Activated naive CD4-positive, alpha-beta T cell treated with Interleukin-2 at 50 U/mL for 16 hours (primary cell): ENCODE measurements at places on chromosomes 12 and 14.

GRCh38 chr12:41274643-41275042, 86.5 kb downstream of the PDZRN4 start:
- DNase-seq: no peak

- DNase-seq: no peak
Observed at GRCh38 chr14:61561104-61561503, 134.2 kb upstream of the HIF1A start.

DNA sequence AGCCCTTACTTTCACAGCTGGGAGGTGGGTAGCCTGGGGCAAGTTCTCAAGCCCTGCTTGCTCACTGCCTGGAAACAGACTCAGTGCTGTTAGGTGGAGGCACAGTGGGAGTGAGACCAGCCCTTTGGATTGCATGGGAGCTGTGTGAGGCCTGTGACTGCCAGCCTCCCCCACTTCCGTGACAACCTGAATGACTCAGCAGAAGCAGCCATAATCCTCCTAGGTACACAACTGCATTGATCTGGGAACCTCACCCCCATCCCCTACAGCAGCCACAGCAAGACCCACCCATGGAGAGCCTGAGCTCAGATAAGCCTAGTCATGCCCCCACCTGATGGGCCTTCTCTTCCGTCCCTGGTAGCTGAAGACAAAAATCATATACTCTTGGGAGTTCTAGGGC, 26.4 kb downstream of the ALG10 start:
- no peak for DNase-seq

GRCh38 chr14:90570461-90570860, 173.6 kb downstream of the CALM1 start:
- no peak for DNase-seq

DNA sequence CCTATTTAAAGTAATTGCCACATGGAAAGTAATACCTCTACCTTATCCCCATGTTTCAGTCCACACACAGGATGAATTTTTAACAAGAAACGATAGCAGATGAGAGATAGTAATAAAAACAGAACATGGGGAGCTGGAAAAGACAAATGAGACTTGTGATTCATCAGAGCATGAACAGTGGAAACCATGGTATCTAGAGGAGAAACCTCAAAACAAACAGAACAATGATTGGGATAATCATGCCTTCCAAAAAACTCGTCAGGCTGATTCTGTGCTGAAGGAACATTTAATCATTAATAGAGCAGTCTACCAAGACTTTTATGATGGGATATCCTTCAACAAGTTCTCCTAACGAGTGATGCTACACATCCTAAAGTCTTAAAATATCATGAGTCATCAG, 1390.7 kb downstream of the FSCB start:
- DNase-seq: no peak

DNA sequence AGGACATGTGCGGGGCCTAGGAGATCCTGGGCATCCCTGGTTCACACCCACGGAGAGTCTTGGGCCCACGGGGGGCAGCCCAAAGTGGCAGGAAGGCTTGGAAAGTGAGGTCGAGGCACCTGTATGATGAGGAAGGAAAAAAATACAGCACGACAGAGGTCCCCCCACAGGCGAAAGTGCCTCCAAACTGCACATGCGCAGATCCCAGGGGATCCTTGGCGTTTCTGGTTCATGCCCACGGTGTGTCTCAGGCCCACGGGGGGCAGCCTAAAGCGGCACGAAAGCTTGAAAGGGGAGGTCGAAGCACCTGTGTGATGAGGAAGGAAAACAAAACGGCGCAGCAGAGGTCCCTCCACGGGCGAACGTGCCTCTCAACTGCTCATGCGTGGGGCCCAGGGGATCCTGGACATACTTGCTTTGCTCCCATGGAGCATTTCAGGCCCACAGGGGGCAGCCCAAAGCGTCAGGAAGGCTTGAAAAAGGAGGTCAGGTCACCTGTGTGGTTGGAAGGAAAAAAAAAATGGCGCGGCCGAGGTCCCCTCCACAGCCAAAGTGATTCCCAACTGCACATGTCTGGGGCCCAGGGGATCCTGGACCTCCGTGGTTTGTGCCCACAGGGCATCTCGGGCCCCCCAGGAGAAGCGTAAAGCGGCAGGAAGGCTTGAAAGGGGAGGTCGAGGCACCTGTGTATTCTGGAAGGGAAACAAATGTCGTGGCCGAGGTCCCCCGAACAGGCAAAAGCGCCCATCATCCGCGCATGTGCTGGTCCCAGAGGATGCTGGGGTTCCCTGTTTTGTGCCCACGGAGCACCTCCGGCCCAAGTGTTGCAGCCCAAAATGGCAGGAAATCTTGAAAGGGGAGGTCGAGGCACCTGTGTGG, 582.6 kb downstream of the ALG10 start:
- DNase-seq: no peak

DNA sequence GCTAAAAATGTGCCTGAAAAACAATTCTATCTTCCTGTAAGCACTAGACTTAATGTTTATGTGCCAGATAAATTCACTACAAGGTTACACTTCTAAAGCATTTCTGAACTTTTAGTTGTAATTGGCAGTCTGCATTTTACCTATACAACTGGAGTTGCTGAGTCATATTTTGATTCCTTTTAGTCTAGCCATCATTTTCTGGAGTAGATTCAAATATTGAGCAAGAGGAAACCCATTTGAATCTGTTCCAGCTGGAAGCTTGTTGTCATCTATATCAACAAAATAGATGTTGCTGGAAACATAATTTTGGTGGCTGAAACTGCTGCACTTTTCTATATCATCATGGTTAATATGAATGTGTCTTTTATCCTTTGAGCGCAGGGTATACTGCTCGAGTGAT, 122.2 kb upstream of the CCDC175 start:
- DNase-seq: no peak

DNA sequence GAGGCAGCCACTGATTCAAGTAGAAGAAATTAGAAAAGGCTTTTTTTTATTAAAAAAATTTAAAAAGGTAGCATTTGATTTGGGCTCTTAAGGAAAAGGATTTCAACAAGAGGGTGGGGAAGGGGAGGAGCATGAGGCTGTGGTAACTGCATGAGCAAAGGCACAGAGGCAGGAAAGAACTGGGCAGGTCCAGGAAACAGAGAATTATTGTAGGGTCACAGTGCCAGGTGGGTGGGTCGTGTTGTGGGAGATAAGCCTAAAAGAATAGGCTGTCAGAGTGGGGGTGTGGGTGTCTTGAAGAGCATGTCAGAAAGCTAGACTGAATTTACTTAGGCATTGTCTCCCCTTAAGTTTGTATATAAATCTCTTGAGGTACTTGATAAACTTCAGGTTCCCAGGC, 7.8 kb downstream of the LIMA1 start:
- DNase-seq: no peak

DNA sequence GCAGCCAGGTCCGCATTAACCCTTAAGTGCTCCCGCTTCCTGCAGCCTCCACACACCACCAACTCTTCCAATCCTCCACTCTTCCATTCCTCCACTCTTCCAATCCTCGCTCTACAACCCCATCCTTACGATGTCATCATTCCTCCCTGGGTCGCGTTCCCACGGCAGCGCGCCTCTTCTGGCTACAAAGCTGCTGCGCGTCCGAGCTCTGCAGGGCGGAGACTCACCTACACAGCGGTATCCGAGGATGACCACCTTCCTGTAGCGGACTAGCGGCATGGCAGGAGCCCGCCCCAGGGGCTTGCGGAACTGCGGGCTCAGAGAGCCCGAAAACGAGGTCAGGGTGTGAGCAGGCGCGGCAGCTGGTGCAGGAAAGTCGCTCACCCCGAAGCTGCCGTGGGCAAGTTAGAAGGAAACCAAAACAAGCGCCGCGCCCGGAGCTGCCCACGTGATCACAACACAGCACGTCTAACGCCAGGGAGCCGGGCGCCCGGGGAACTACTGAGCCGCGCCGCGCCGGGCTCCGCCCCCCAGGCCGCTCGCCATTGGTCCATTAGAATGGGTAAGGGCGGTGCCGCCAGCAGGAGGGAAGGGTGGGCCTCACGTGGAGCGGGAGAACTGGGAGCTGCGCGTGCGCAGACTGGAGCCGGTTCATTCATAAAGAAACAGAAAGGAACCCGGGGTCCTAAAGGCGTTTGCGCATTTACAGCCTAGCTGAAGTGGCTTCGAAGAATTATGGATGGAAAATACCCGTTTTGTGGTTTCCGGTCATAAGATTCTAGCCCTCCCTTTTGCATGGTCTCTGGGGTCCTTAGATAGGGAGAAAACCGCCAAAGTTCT, at the start of gene RHEBL1:
RHEBL1 (minus strand) TSS at position 473 of the 840 bp plus-strand sequence; CDS start at position 279, 194 bp downstream.
- DNase-seq: peak; percentile 99
